Activated naive CD4-positive, alpha-beta T cell treated with anti-CD3 and anti-CD28 coated beads for 36 hours (primary cell): ENCODE measurements at places on chromosomes 3 and 15.

DNA sequence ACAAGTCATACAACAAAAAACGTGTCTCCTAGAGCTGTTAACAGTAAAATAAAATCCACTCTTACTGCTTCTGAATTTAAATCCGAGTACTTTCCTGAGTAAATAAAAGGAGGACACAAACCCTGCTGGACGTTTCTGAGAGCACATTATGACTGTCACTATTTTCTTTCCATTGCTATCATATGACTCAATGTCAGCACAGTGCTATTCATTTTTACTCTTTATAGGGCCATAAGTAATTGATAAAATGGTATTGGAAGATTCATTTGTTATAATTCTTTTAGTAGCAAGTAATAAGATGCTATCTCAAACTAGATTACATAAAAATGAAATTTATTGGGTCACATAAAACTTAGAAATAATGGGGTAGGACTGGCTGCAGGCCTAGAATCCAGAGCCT, 68.6 kb downstream of the ALCAM start:
- no peak for DNase-seq

DNA sequence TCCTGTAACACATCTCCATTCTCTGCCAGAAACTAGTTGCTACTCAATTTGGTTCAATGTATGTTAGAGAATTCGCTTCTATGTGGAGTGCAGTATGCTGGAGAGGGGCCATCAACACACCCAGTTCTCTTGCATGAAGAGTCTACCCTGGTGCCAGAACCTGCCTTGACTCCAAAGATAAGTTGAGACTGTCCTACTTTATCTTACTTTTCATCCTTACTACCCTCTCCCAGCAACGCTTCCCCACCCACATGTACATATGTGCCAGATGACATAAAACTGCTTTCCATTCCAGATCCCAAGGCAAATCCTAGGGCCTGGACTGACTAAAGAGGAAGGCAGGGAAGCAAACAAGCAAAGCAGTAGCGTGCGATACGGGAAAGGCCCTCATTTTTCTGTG, 442.6 kb upstream of the THRB start:
- no peak for DNase-seq

- DNase-seq, result no peak
Observed at GRCh38 chr15:51558411-51558810, 64.2 kb downstream of the DMXL2 start.

- peak; percentile 52 for DNase-seq
Observed at GRCh38 chr3:71454512-71455403, 128.8 kb downstream of the FOXP1 start.

DNA sequence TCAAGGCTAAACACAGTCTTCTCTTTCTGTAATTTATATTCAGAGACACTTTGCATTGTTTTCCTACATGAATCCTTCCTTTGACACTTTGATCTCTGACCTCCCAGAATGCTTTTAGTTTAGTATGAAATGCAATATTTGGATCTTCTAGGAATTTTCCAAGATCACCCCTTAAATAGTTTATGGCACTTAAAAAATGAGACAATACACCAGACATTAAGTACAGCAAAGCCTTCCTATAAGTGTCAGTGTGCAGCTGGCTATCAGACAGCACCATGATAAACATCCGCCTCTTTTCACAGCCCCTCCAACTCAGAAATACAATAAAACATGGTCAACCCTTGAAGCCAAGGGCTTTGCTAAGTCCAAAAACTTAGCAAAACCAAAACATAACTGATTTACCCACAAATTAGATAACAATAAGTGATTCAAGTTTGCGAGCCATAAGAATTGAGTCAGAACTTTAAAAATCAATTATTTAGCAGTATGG, 304.4 kb upstream of the LRRFIP2 start:
- DNase-seq, result no peak

DNA sequence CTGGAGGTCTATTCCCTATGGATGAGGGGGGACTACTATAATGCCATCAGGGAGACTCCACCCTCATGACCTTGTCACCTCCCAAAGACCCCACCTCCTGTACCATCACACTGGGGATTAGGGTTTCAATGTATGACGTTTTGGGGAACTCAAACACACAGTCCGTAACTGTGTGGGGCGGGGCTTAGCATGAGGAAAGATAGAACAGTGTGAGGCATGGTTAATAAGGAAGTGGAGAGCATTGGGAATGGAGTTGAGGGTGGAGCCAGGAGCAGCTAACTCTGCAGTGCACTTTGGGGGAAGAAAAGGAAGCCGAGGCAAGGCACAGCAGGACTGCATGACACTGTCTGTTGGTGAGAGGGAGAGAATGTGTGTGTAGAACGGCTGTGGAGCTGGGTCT, 90.9 kb upstream of the AGBL1 start:
- DNase-seq, result no peak

DNA sequence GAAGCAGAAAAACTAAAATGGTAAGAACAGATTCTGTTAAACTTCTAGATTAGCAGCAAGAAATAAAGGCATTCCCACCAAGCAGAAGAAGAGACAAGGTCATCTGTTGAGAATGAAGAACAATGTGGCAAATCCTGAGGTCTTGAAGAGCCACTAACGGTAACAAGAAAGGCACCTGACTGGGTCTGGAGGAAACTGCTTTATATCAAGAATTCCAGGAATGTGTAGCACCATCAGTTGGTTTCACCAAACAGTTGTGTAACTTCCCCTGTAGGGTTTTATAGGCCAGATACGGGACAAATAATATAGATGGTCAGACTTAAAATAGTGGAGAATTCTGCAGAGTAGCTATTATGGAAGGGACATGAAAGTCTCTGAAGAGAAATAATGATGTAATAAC, 57.3 kb downstream of the ACAP2 start:
- DNase-seq, result no peak

- DNase-seq, result peak; percentile 37
Observed at GRCh38 chr15:92663250-92663951, 7.8 kb upstream of the FAM174B start.

- no peak for DNase-seq
Observed at GRCh38 chr3:28399206-28399605, 50.6 kb upstream of the AZI2 start.

GRCh38 chr3:7340795-7341194, 479.9 kb downstream of the GRM7 start:
- DNase-seq, result no peak

DNA sequence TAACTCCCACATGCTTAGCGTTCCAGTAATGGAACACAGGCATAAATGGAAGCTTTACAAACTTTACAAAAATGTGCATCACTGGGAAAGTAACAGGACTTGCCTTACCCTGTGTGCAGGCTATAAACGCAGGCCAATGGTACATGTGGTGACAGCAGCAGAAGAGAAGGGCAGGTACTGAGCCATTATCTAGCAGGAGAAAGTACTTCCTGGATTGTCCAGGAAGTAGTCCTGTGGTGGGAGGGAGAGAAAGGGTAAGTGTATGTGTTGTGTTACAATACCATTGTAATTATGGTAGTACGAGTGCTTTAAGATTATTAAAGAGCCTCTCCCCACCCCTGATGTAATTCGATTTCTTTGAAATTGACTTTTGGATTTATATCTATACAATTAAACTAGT, 5.3 kb downstream of the ATP1B3 start:
- no peak for DNase-seq

DNA sequence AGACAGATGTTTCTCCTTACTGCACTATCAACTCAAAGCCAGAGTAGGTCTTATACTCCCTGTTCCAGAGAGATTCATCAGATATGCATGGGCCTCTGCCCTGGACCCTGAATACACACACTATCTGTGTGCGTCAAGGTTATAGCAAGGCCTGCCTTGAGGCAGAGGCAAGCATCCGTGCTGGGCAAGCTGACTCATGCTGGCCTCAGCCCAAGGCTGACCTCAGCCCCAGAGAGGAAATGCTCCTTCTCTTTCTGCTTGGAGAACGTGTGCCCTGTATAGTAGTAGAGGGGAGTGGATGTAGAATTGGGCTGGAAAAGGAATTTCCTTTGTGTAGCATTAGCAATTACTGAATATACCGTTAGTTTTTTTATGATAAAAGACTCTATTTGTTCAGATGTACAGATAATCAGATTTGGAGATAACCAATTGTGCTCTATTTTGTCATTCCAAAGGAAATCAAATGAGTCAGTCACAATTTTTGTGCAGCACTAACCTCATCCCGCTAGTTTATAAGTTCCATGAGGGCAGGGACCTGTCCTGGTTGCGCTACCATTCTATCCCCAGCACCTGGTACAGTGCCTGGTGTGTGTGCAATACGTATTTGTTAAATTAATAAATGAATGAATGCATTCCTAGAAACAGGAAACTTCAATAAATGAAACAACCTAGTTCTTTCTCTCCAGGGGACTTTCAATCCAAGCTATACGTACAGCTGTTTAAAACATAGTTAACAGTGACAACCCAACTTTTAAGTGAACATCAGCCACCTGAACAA, 13.3 kb upstream of the PAQR9 start:
- DNase-seq, result no peak

DNA sequence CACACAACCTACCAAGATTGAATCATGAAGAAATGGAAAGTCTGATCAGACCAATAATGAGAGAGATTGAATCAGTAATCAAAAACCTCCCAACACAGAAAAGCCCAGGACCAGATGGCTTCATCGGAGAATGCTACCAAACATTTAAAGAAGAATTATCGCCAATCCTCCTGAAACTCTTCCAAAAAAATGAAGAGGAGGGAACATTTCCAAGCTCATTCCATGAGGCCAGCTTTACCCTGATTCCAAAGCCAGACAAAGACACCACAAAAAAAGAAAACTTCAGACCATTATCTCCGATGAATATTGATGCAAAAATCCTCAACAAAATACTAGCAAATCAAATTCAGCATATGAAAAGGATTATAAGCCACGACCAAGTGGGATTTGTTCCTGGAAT, 94.1 kb downstream of the SENP2 start:
- no peak for DNase-seq

GRCh38 chr15:77851691-77852090, 219.0 kb upstream of the LINGO1 start:
- no peak for DNase-seq

DNA sequence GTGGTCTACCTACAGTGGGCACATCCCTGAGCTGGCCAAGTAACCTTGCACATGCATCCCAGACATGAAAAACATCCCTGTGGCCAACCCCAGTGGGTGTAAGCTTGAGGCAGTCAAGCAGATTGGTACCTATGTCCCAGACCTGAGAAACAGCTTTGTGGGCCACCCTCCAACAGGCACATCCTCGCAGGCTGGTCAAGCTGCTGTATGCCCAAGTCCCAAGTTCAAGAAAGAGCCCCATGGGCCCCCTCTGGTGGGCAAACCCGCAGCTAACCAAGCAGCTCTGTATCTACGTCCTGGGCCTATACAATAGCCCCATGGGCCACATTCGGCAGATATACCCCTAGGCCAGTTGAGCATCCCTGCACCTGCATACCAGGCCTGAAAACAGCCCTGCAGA, 186.3 kb upstream of the GPR149 start:
- no peak for DNase-seq

GRCh38 chr3:15428539-15428938, 1.1 kb downstream of the EAF1 start:
- DNase-seq, result peak; percentile 50

GRCh38 chr3:71376911-71377310, 206.6 kb downstream of the FOXP1 start:
- peak; percentile 60 for DNase-seq

DNA sequence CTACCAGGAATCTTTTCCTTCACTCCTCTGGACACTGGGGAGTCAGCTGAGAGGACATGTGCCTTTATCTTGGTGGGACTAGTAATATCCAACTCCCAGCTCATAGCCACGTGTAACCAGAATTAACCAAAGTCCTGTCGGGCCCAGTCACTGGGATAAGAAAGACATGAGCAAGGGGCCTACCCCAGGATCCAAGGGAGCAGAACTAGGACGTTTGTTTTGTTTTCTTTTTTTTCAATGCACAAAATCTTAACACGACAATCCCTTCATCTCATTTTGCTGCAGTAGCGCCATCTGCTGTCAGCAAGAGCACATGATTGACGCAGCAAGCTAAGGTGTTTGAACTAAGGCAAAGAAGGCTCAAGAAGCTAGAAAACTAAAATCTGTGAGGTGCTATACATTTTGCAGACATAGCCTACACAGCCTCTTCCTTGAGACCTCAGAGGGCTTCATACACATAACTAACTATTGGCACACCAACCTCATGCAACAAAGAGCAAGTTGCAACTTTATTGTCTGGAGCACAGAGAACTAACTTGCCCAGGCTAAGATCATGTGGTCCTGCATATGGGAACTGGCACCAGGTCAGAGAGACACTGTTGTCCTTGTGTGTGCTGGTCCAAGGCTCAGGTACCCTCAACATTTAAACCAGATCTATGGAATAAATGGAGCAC, 43.6 kb downstream of the RLBP1 start:
- DNase-seq, result peak; percentile 86

GRCh38 chr3:87494264-87494663, 217.9 kb upstream of the POU1F1 start:
- no peak for DNase-seq

GRCh38 chr3:181541414-181541813, 170.3 kb upstream of the SOX2 start:
- DNase-seq, result no peak

DNA sequence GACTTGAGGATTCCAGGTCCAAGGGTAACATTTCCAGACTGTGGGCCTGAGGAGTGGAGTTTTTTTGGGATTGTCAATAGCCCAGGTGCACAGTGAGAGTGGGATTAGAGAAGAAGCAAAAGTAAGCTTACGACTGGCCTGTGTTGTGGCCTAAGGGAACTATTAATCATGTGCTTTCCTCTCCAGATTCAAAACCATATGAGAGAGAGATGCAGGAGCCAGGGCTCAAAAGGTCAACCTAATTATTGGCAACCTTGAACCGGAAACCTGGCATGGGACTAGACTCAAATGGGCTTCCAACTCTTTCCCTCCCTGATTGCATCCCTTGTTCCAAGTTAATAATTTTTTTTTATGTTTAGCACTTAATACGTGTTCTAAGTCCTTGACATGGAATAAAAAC, 242.1 kb upstream of the THRB start:
- DNase-seq, result no peak
